Activated CD4-positive, alpha-beta T cell treated with anti-CD3 and anti-CD28 coated beads, Interleukin-2, amount 10 ng/mL, durations not matched to agents 7 days and 5 days (primary cell): ENCODE measurements at places on chromosomes 13 and 19.

DNA sequence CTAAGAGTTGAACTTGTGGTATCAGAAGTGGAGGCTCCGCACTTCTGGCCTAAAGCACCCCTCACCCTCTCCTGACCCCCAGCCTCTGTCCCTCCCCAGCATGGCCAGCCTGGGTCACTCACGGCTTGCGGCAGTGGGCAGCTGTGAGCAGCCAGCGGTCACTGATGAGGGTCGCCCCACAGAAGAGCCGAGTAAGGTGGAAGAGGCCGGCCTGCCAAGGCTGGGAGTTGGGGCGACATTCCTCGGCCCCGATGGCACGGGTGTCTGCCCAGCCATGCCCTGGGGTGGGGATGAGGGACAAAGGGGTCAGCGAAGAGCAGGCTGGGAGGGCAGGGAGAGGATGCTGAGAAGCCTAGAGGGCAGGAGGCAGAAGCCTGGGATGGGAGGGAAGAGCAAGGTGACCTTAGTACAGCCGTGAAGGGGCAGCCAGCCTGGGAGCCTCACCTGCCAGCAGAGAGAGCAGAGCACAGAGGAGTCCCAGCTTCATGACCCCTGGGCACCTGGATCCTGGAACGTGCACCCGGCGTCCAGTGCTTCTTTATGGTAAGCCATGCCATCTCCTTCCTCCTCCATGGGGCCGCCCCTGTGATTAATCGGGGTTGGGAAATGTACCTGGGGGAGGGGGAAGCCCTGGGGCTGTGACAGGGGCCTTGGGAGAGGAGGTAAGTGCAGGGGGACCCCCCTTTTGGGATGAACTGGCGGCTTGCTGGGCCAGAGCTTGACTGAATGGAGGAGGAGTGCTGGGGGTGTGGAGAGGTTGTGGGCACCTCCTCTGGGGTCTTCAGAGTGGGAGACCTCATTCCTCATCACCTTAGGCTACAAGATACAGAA, 7.9 kb upstream of the KLK8 start:
- DNase-seq, result no peak

GRCh38 chr13:51221674-51222036, 543 bp upstream of the FAM124A start:
- DNase-seq, result no peak

DNA sequence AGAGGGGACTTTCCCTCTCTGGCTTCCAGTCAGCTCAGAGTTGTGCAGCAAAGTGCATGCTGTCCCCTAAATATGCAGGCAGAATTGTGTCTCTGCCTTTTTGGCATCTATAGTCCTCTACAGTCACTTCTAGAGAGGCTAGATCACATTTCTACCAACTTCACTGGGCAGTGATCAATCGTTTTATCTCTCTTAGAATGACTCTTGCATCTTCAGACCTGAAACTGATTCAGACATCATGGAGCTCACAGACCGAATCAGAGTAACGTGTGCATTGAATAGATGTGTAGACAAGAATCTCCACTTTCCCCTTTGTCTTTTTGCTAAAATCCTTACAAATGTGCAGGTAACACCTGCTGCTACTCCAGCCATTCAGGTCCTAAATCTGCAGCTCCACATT, 6.2 kb downstream of the ZNF253 start:
- no peak for DNase-seq

DNA sequence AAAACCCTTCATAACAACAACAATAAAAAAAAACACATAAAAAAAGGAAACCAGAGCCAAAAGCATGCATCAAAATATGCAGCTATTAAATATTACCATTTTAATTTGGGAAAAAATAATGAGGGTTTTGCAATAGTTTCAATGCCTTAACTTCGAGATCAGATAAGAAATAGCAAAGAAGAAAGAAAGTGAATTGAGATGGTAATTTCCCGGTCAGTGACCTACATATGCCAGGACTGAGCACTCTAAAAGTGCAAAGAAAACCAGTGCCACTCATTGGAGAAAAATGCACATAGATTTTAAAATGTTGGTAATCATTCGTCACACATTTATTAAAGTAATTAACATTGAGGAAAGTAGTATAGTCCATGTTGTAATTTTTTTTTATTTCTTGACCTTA, 944.2 kb downstream of the EFNB2 start:
- no peak for DNase-seq

GRCh38 chr19:51324167-51324481, 12.7 kb downstream of the IGLON5 start:
- no peak for DNase-seq

GRCh38 chr13:98050041-98050466, 92.8 kb upstream of the FARP1 start:
- no peak for DNase-seq

- no peak for DNase-seq
These were observed 13.1 kb upstream of the MTIF3 start for GRCh38 chr13:27463500-27463899.

- DNase-seq, result no peak
These were observed 20.9 kb downstream of the MLLT1 start for GRCh38 chr19:6258812-6259311.

DNA sequence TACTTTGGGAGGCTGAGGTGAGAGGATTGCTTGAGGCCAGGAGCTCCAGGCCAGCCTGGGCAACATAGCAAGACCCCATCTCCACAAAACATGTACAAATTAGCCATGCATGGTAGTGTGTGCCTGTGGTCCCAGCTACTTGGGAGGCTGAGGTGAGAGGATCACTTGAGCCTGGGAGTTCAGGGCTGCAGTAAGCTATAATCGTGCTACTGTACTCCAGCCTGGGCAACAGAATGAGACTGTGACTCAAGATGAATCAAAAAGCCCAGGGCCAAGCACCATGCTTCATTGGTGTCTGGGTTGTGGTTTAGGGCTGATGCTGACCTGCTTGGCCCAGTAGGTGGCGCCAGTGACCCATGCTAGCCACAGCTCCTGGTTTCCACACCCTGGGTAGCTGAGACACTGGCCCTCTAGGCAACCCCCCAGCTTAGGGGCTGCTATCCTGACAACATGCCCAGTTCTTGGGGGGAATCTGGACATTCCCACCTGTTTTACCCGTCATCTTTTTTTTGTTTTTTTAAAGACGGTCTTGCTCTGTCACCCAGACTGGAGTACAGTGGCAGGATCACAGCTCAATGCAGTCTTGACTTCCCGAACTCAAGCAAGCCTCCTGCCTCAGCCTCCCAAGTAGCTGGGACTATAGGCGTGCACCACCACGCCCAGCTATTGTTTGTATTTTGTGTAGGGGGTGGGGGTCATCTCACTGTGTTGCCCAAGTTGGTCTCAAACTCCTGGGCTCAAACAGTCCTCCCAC, 5.5 kb downstream of the CCDC124 start:
- peak; percentile 86 for DNase-seq

GRCh38 chr13:31045286-31046081, 113.0 kb downstream of the TEX26 start:
- peak; percentile 69 for DNase-seq

DNA sequence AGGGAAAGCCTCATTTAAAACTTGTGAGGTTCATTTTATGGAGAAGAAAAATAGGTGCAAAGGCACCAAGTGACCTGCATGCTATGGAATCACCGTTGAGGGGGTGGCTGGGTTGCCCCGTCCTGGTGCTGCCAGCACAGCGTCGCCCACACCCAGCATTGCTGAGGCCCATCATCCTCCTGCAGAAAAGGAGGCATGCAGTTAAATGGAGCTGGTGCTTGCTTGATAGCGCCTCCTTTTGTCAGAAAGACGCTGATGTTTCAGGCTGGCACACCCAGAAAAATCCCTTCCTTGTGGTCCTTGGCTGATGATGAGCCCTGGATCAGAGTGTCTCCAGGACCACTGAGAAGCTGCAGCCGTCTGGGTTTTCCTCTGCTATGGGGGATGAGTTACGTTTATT, 36.9 kb downstream of the DHRS12 start:
- no peak for DNase-seq

DNA sequence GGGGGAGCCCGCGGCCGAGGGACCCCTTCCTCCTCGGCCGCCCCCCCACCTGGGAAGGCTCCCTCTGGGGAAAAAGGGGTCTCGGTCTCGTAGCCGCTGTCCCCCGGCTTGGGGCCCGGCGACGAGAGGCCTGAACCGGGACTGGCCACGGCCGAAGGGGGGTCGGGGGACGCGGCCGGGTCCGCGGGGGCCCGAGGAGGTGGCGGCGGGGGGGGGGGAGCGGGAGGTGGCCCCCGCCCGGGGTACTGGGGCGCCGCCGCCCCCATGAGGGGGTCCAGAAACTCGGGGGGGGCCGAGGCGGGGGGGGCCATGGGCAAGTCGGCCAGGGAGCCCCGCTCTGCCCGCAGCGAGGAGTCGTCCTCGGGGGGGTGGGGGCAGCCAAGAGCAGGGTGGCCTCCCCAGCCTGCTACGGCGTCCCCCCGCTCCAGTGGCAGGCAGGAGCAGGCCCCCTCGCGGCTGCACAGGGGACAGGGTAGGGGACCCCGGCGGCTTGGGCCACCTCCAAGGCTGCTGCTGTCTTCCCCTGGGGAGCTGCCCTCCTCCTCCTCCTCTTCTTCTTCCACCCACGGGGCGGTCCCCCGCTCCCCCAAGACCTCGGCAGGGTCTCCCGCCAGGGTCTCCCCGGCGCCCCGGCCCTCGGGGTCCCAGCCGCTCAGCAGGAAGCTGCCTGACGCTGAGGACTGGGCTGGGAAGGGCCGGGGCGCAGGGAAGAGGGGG, 12.9 kb downstream of the LMTK3 start:
- DNase-seq, result no peak

DNA sequence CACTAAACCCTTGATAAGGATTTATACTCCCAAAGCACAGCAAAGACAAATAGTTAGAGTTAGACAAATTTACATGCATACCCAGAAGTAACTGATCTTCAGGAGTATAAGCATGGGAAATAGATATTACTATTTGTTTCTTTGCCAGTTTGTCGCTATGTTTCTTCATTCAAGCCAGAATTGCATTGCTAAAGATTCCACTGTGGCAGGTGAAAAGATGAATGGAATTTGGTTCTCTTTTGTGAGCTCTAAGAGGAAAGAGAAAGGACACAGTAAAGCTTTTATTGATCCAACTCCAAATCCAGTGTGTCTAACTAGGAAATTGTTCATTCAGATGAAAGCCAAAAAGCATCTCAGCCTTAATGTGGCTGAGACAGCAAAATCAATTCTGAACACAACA, 292.3 kb upstream of the SPRY2 start:
- no peak for DNase-seq

- DNase-seq, result no peak
These were observed 7.3 kb downstream of the RELB start for GRCh38 chr19:45008552-45008951.

DNA sequence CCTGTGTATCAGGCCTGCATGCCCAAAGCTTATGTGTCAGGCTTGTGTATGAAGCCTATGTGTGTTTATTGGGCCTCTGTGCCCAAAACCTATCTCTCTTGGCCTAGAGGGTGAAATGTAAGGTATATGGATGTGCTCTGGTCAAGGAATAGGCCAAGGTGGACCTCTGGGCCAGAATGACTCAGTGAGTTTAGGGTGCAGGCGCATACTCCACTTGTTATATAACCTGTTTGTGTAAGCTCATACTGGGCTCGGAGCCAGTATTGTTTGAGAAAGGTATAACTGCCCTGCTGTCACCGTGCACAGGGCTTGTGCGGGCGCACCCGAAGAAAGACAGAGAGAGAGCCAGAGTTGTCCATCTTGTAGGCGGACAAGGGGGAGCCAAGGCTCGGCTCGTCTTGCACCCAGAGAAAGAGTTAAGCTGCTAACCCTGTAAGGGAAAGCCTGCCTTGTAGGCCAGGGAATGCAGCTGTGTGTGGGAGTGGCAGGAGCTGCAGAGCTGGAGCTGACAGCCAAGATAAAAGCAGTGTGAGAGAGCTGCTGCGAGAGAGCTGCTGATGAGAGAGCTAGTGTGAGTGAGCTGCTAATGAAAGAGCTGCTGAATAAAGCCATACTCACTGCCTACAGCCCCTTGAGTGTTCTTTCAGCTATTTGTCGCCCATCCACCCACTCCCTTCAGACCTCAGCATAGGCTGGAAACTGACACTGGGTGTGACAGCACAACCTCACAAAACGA, 43.4 kb upstream of the N4BP2L1 start:
- DNase-seq, result no peak

- DNase-seq, result no peak
These were observed 2.7 kb downstream of the SLITRK1 start for GRCh38 chr13:83879431-83880171.

- no peak for DNase-seq
These were observed 23.1 kb upstream of the TNFSF14 start for GRCh38 chr19:6693056-6693471.

GRCh38 chr19:10566658-10567410, 1.0 kb upstream of the KRI1 start:
- peak; percentile 74 for DNase-seq

- DNase-seq, result no peak
These were observed 127.6 kb downstream of the COG6 start for GRCh38 chr13:39783051-39783450.

DNA sequence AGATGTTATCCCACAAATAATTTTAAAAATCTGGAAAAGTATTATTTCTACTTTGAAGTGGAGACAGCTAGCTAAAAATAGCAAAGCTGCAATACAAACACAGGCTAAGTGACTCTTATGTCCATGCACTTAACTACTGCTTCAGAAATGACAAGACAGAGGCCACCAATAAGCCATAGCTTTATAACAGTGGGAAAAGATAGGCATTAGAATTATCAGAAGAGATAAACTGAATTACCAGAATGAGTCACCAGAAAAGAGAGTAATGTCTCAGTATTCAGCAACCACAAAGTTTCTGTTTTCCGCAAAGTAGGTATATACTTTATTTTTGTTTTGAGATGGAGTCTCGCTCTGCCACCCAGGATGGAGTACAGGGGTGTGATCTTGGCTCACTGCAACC, 17.1 kb downstream of the CLN5 start:
- no peak for DNase-seq

DNA sequence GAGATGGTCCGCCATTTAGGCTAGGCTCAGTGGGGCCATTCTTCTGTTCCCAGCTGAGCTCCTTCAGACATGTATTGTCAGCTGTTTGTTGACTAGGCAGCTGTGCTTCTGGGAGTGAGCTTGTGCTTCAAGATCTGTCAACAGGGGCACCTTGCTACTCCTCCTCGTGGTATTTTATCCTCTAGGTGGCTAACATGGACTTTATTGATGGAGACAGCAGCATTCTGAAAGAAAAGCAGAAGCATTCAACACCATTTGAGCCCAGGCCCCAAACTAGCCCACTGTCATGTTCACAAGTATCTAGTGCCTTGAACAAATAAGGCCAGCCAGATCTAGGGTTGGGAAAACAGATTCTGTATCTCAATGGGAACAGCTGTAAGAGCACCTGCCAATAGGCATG, 65.9 kb downstream of the ZNF429 start:
- no peak for DNase-seq

DNA sequence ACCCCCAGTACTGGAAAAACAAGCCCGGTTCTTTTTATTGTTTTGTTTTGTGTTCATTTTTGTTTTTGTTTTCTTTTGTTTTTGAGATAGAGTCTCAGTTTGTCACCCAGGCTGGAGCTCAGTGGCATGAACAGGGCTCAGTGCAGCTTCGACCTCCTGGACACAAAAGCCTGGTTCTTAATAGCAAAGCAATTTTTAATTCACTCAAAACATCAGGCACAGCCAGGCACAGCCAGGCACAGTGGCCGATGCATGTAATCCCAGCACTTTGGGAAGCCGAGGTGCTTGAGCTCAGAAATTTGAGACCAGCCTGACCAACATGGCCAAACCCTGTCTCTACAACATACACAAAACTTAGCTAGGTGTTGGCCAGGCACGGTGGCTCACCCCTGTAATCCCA, 30.7 kb downstream of the INSR start:
- DNase-seq, result no peak
